ENCODE measurements at places on chromosomes 5 and 9. TPM values are rescaled to one million over a fixed set of nuclear protein-coding genes. Genes with fewer than 3 reads are reported as not detected.

DNA sequence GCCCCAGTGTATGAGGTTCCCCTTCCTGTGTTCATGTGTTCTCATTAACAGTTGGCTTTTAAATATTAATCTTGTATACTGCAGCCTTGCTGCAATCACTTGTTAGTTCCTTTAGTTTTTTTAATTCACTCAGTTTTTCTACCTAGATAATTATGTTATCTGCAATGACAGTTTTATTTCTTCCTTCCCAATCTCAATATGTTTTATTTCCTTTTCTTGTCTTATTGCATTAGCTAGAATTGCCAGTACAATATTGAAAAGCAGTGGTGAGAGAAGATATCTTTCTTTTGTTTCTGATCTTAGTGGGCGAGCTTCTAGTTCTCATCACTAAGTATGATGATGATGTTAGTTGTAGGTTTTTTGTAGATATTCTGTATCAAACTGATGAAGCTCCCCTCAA lies 232.2 kb downstream of the PBX3 start:
- H3K27me3 ChIP-seq = no peaks in the 10 kb centered on the region
- DNase-seq = no peak
- no peaks in the 10 kb centered on the region for H3K4me1 ChIP-seq
- H3K4me3 ChIP-seq = no peak overlapping the region

Gene CCL27
- 0.66 TPM for total RNA-seq

- H3K27me3 ChIP-seq = no peaks in the 10 kb centered on the region
- DNase-seq = no peak
- no peak overlapping the region for H3K4me3 ChIP-seq
Observed at GRCh38 chr5:112119508-112119907, 299.6 kb downstream of the EPB41L4A start.

DNA sequence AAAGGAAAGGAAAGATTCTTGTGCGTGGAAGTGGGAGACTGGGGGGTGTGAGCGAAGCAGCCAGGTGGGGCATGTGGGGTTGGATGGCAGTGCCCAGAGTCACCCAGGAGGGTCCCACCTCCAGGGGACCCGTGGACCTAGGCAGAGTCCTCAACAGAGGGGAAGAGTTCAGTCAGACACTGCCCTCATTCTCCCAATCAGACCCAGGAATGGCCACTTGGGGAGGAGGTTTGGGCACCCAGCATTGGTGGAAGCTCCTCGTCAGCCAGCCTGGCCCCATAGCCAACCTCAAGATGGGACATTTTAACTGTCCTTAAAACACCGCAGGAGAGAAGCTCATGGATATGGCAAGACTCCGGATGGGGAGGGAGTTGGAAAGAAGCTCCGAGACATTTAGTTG lies 21.9 kb upstream of the LAMC3 start:
- DNase-seq = no peak
- no peaks in the 10 kb centered on the region for H3K36me3 ChIP-seq
- no peak overlapping the region for H3K4me3 ChIP-seq
- no peaks in the 10 kb centered on the region for H3K4me1 ChIP-seq
- H3K27me3 ChIP-seq = no peaks in the 10 kb centered on the region

DNA sequence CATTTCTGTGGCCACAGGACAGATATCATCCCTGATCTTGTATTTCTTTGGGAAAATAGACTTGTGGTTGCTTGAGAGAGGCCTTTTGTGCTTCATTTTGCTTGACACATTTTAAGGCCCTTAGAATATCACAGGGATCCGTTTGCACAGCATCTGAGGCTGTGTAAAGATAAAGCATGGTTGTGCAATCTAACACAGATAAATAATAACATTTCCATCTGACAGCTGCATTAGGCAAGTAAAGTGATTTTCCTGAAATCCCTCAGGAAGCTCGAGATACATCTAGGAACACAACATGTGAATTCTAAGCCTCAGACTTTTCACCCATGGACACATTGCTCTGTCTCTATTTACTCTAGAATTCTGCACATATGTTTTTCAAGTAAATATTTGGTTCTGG lies 212.8 kb upstream of the ADAMTSL1 start:
- no peaks in the 10 kb centered on the region for H3K27me3 ChIP-seq
- H3K4me1 ChIP-seq = no peaks in the 10 kb centered on the region
- no peaks in the 10 kb centered on the region for H3K36me3 ChIP-seq
- DNase-seq = no peak

Gene SECISBP2
- total RNA-seq = 87.6 TPM

- H3K27me3 ChIP-seq = no peaks in the 10 kb centered on the region
- DNase-seq = no peak
- H3K36me3 ChIP-seq = no peaks in the 10 kb centered on the region
- H3K4me3 ChIP-seq = no peak overlapping the region
Observed at GRCh38 chr5:173138707-173139106, 5.6 kb upstream of the BNIP1 start.

DNA sequence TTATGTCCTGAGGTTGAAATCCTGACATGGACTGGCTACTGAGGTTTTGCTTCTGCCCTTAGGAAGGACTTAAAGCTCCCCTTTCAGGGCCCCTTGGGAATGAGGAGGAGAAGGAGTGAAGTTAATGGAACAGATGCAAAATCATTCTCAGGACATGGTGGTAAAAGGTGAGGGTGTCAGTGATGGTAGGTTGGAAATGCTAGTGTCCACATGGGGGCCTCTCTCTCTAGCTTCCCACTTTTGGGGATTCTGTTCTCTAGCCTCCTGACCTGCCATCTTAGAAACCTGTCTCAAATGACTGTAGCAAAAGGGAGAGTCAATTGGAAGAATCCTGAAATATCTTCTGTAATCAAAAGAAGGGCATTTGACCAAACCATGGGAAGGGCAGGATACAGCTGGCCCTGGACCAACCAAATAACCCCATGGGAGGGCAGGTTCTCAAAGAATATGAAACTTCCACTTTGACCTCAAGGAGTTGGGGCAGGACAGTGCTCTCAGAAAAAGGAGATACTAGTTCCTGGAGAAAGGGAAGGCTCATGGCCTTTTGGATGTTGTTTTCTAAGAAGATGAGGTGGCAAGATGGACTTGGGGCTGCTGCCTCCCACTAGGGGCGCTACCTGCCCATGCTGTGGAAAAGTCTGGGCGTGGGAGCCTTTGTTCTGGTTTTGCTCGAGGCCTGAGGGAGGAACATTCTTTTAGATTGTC lies 21.2 kb upstream of the MLANA start:
- no peaks in the 10 kb centered on the region for H3K36me3 ChIP-seq
- DNase-seq = no peak
- no peak overlapping the region for H3K27ac ChIP-seq
- no peak overlapping the region for H3K4me3 ChIP-seq
- H3K4me1 ChIP-seq = no peaks in the 10 kb centered on the region

DNA sequence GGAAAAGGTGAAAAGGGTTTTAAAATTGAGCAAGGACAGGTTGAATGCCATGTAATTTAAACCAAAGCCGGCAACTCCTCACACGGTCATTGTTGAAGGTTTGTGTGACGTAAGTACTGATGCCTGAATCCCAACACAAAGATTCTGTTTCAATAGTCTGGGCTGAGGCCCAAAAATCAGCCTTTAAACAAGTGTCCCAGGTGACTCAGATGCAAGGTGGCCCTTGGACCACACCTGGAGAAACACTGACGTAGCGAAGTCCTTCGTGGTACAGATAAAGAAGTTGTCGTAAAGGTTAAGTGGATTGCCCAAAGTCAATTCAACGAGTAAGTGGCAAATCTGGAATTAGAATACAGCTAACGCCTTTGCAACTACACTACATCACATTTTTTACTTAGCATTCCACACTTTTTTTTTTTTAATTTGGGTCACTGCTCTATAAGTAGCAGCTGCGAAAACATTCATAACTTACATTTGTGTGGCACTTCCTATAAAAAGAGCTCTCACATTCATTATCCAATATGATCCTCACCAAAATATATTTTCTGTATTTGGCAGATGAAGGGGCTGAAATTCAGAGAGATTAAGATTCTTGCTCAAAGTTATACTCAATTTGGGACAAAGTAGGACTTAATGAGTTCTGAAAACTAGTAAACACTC lies 111.3 kb downstream of the LPAR1 start:
- no peak for DNase-seq
- H3K36me3 ChIP-seq = no peaks in the 10 kb centered on the region
- H3K27me3 ChIP-seq = no peaks in the 10 kb centered on the region
- no peaks in the 10 kb centered on the region for H3K4me1 ChIP-seq
- H3K27ac ChIP-seq = no peak overlapping the region
- H3K4me3 ChIP-seq = no peak overlapping the region

GRCh38 chr5:54455413-54456157 lies at the start of gene HSPB3:
Gene HSPB3, plus strand, starts transcription at chr5:54455699. Its CDS starts 91 bp downstream, at chr5:54455790.
- DNase-seq = peak; percentile 20
- H3K27ac ChIP-seq = no peak within 1 kb of the TSS
- no peaks in the 10 kb centered on the region for H3K36me3 ChIP-seq

Gene PCDHB15
- total RNA-seq = 12.8 TPM

DNA sequence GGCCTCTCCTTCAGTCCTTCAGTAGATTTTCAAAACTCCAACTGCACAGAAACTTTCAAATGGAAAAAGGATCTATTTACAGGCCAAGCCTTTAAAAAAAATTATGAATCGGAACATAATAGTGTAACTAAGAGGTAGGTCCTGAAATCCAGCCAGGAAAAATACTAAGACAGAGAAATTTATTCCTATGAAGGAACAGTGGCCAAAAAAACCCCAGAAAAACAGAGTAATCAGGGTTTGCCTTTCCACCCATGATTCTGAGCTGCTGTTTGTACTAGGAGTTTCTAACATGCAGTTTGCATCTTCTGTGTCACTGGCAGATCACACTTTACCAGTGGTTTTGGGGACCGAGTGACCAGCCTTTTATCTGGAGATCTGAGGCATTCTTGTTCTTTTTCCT lies 93.1 kb upstream of the TMED7 start:
- no peaks in the 10 kb centered on the region for H3K27me3 ChIP-seq
- no peaks in the 10 kb centered on the region for H3K36me3 ChIP-seq
- H3K27ac ChIP-seq = no peak overlapping the region
- H3K4me1 ChIP-seq = no peaks in the 10 kb centered on the region

DNA sequence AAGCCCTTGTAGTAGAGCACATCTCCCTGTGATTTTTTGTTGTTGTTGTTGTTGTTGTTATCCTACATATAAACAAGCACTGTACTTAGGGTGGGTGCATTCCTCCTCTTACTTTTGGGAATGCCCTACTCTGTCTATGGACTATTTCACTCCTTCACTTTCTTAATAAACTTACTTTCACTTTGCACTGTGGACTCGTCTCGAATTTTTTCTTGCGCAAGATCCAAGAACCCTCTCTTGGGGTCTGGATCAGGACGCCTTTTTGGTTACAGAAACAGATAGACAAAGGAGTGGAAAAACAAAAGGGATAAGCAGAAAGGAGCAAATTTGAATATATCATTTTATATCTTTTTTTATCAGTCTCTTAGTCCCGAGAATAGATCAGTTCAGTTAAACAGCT lies 14.4 kb upstream of the PAIP1 start:
- H3K36me3 ChIP-seq = no peaks in the 10 kb centered on the region
- peak overlapping the region; percentile 22 for H3K4me3 ChIP-seq
- peak; percentile 20 for DNase-seq
- H3K4me1 ChIP-seq = peaks cover 3% of the 10 kb centered on the region
- H3K27ac ChIP-seq = no peak overlapping the region
- H3K27me3 ChIP-seq = no peaks in the 10 kb centered on the region
